Activated CD4-positive, CD25-positive, alpha-beta regulatory T cell (primary cell): ENCODE measurements at places on chromosomes 6 and 20.

DNA sequence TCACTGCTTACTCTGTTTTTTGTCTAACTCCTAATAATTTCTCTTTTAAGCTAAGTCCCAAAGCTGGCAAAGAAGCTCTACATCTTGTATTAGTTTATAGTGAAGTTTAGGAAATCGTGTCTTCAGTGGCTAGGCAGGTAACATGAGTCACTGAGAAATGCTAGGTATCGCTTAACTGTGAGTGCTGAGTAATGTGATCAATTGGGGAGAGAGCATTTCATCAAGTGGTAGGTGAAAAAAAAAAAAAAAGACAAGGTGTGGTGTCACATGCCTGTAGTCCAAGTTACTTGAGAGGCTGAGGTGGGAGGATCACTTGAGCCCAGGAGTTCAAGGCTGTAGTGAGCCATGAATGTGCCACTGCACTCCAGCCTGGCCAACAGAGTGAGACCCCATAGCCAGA lies 125.3 kb downstream of the FAM83B start:
- DNase-seq = no peak

- no peak for DNase-seq
Measured at GRCh38 chr20:57426271-57426689, 35.1 kb downstream of the RBM38 start.

- no peak for DNase-seq
Measured at GRCh38 chr6:162140251-162140852, 587.2 kb downstream of the PRKN start.

DNA sequence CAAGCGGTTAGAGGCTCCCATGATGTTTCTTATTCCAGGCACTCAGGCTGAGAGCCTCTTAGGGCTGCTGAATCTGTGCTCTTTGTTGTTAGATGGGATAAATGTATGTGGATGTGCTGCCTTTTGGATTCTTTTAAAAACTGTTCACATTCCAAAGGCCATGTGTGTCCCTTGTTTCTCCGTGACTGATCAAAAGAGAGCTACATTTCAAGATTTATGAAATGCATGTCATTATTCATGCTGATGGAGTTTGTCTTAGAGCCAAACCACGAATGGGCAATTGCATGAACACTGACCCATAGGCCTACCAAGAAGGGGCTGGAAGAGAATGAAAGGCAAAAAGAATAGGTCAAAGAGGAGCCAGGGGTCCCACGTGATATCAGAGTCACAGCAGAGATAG lies 104.9 kb upstream of the TSHZ2 start:
- no peak for DNase-seq

DNA sequence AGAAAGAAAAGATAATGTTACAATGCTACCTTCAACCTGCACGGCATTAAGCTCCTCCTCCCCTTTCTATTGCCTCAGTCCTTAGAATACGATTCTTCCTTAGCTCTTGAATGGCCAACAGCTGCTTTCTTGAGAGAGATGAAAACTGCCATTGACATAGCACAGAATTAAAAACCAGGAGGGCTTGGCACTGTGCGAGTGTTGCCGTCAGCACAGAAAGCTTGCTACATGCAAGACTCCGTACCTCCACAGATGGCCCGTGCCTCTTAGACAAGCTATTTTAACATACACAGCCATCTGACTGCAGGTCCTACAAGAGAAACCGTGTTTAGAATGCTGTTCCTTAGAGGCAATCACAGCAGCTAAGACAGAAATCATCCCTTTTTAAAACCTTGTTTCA lies 51.7 kb downstream of the ALDH5A1 start:
- no peak for DNase-seq

DNA sequence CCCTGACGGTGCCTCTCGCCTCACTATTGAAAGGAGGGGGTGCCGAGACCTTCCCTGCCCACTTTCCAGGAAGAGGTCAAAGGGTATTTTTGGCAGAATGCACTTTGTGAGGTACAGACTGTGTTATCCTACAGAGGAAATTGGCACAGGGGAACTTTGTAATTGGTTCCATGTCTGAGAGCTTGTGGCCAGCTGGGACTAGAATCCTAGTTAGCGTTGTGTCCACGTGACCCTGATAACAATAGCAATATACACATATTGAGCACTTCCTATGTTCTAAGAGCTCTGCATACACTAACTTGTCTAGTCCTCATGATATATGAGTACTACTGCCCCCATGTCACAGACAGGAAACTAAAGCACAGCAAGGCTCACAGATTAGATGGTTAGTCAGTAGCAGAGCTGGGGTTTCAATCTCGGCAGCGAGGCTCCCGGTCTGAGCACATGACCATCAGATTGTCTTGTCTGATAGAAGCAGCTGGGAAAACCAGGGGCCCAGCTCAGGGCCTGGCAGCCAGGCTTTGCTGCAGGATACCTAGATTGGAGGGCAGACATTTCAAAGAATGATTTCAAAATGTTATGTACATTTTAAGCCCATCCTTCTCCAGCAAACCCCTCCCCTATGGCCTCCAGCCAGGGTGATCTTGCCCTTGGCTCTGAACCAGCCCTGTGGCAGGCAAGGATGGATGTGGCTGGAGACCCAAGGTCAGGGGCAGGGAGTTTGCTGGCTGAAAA lies 1.4 kb downstream of the MAPK13 start:
- DNase-seq = peak; percentile 11

DNA sequence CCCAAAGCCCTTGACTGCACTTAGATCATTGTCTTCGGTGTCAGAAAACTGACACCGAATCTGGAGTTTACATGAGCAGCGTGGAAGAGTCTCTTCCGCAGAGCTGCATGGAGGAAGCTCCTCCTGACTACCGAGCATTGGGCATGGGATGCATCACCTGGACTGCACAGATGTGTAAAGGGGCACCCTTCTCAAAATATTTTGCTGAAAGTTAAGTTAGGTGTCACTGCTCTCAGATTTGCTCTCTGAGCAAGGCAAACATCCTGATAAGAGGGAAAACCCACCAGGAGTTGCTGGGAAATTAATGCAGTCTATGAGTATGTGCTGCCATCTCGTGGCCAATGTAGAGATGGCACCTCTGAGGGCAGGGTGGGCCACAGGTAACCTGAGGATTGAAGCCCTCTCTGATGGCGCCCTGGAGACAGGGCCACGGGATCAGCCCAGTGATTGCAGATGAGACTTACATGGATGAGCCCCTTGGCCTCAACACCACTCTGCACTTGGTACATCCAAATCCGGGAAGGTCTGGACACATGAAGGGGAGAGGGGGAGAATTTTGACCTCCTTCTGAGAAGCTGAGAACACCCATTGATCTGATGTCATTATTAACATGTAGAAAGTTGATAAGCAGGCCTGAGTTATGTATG lies 129.9 kb downstream of the LPA start:
- peak; percentile 62 for DNase-seq

GRCh38 chr6:44797746-44798145 lies 410.2 kb downstream of the CDC5L start:
- no peak for DNase-seq

GRCh38 chr6:35505999-35506412 lies 6.7 kb downstream of the TULP1 start:
- no peak for DNase-seq
